ENCODE measurements at places on chromosomes 3 and 15.

- no peak for DNase-seq
These were observed 805.8 kb downstream of the FHIT start for GRCh38 chr3:60445446-60445845.

- no peak for DNase-seq
These were observed 91.0 kb downstream of the EPHB1 start for GRCh38 chr3:134885877-134886621.

DNA sequence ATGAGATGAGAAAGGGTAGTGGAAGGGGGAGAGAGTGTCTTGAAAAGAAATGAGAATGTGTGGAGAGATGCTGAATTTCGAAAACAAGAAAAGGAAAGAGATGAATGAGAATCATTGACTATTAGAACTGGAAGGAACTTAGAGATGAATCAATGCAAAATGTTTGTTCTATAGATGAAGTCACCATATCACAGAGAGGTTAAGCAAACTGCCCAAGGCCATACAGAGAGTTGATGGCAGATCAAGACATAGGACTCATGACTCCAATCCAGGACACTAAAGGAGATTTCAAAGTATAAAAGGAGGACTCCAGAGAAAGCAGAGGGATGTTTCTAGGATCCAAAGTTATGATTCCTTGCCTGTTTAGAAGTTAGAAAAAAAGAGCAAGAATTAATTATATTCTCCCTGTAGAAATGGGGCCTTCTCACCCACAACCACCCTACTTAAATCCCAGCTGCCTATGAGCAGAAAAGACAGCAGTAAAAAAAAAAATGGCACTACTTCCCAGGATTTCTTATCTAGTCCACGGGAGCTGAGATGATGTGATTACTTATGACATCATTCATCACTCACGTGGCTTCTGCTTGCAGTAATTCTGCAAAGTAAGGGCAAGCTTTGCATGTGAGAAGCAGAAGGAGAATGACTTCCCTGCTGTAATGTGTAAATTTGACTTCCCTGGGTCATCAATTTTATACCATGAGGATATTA is 210.8 kb upstream of the MRPL3 start:
- DNase-seq = no peak

- no peak for DNase-seq
These were observed 45.0 kb downstream of the ESYT3 start for GRCh38 chr3:138479438-138479863.

DNA sequence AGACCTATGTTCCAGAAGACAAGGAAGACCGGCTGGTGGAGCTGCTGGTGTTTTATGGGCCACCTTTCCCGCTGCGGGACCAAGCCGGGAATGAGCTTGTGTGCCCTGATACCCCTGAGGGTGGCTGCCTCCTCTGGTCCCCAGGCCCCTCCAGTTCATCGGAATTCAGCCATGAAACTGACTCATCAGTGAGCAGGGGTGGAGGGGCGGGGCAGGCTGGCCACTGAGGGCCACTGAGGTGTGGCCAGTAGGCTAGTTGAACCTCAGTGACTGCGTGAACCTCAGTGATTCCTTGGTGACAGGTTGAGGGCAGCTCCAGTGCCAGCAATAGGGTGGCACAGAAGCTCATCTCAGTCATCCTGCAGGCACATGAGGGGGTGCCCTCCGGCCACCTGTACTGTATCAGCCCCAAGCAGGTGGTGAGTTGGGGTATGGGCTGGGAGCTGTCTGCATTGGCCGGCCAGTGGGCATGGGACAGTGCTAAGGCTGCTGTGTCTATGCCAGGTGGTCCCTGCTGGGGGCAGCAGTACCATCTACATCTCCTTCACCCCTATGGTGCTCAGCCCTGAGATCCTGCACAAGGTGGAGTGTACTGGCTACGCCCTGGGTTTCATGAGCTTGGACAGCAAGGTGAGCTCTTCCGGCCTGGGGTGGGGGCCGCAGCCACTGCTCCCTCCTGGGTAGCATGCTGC is 20.3 kb downstream of the ACAA1 start:
- DNase-seq = no peak

DNA sequence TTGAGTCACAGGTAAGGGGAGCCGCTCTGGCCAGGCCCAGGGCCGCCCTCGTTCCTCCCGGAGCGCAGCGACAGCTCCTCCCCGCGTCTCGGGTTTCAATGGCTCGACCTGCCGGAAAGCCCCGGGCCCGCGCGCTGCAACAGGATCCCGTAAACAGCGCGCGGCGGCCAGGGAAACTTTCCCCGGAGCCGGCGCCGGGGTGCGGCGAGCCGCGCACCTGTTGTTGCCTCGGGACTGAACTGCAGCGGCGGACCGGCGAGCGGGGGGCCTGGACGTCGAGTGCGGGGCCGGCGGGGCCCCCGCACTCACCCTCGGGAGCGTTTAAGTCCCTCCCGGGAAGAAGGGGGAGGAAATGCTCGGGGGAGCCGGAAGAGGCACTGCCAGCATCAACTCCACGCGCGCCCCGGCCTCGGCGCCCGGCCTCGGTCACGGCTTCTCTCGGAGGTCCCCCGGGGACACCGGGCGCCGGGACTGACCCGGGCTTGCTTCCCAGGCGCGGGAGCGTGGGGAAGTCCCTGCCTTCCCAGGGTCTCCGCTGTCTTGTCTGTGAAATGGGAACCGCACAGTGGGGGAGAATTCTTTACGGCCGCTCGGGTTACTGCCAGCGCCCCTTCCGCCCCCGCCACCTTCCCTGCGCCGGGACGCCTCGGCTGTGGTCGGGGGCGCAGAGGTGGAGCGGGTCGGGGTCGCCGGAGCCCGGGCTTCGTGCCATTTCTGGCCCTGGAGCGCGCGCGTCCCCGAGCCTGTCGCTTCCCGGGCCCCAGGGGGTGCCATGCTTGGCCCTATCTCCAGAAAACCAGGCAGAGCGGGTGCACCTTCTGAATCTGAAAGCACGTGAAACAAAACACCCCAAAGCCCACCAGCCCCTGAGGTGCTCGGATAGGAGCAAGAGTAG is 7.5 kb upstream of the PGPEP1L start:
- no peak for DNase-seq

GRCh38 chr15:41961001-41961518 is 11.3 kb downstream of the EHD4 start:
- DNase-seq = no peak

DNA sequence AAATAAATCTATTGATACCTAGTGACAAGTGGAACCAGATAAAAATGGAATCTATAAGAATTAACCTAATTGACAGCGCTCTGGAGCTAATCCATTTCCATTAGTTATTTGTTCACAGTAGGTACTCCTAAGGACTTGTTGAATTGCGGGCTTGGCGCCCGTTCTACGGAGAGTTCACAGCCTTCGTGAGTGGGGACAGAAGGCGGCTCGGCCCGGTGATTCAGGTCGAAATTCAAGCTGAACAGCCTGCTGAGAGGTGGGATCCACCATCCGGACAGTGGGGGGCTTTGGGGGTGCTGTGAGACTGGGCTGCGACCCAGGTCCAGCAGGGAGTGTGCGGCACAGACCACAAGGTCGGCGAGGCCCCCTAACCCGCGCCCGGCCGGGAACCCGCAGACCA is 779 bp upstream of the CTNNB1 start:
- no peak for DNase-seq

GRCh38 chr3:54123003-54123775 is 837 bp downstream of the CACNA2D3 start:
- no peak for DNase-seq

- no peak for DNase-seq
These were observed 12.9 kb upstream of the DCBLD2 start for GRCh38 chr3:98914210-98915080.

DNA sequence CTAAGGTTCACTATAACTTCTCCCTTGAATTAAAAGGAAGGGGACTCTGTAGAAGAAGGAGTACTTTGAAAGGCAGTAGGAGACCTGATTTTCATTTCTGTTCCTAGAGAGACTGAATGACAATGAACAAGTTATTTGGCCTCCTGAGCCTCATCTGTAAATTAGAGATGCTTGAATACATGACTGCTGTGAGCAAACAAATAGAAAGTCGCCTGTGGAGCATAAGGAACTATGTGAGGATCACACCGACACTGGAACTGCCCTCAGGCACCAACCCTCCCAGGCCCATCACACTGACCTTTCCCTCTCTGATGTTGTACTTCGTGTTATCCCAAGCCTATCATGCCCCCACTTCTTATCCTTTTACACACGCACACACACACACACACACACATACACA is 48.6 kb downstream of the IMPG2 start:
- no peak for DNase-seq

DNA sequence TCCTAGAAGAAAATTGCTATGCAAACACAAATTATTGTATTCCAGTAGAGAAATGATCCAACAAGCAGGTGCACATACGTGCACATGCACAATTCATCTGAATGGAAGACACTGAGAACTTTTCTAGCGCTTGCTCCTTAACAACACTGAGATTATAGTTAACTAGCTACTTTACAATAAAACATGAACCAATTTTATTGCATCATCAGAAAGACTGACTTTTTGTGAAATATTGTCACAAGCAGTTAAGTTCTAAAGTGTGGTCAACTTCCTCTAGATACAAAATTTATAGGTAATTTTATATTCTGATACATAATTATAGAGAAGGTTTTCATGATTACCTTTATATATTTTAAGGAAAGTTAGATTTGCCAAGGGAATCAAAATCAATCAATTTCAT is 135.4 kb downstream of the ABI3BP start:
- no peak for DNase-seq

- DNase-seq = no peak
These were observed 330.2 kb downstream of the EPHB1 start for GRCh38 chr3:135125171-135125801.

DNA sequence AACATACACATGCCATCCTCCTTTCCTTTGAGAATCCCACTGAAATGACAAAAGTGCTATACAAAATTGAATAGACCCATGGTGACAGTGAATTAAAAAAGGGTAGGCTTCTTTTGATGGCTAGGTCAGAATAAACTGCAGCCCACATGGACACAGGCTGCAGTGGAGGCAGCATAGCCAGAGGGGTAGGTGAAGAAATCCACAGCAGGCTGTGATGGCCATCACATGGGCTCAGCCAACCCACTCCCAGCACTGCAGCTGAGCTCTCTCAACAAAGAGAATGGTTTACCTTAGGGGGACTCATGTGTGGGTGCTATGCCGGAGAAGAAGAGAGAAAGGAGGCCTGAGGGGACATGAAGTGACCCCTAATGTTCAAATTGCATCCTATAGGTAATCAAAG is 331.1 kb downstream of the CHST2 start:
- DNase-seq = no peak

DNA sequence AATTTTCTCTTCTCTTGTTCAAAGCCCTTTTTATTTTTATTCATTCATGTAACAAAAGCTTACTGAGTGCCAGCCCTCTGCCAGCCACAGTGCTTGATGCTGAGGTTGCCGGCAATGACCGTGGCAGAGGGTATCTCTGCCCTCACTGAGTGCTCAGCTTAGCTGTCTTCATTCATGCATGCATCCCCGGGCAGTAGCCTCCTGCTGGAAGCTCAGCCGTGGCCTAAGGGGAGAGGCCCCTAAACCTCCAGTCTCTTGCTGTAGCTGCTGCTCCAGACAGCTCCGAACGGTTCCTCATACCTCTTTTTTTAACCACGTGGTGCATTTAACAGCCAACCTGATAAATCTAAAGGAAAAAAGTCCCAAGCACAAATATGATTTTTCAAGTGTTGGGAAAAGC is 34.6 kb upstream of the CCDC66 start:
- no peak for DNase-seq

- DNase-seq = no peak
These were observed 43.2 kb upstream of the CMSS1 start for GRCh38 chr3:99774467-99774866.

GRCh38 chr3:16888785-16889607 is 4.2 kb downstream of the PLCL2 start:
- DNase-seq = no peak

DNA sequence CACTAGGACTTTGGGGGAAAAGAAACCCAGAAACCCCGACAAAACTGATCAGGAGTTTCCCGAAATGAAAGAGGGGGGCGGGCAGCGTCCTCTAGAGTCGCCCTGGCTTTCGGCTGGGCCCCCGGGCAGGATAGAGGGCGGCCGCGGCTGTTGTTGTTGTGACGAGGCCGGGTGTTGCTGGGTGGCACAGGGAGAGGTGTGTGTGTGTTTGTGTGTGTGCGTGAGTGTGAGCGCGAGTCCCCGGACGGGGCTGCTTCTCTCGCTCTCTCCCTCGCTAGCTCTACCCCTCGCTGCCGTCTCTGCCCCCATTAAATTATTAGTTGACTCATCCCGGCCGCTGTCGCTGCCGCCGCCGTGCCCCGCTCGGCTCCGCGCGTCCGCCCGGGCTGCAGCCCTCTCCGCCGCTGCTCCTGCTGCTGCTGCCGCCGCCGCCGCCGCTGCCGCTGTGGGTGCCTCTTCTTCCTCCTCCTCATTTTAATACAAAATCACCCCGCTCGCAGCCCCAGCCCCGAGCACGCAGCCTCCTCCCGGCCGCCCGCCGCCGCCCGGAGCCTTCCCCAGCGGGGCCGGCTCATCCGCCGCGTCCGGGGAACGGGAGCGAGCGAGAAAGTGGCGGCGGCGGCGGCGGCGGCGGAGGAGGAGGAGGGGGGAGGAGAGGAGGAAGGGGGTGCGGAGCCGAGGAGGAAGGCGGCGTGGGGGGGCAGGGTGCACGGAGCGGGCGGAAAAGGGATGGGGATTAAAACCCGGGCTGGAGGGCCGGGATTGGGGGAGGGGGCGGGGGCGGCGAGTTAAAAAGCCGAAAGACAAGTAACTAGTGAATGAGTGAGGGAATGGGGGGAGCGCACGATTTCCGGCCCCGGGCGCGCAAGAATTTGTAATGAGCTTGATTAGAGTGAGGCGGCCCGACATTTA is at the start of gene SATB1:
SATB1 (minus strand) TSS at position 611 of the 912 bp plus-strand sequence. CDS start 4,372 bp downstream, outside the sequence.
- DNase-seq = no peak
